ENCODE measurements at places on chromosomes 2 and 18.

DNA sequence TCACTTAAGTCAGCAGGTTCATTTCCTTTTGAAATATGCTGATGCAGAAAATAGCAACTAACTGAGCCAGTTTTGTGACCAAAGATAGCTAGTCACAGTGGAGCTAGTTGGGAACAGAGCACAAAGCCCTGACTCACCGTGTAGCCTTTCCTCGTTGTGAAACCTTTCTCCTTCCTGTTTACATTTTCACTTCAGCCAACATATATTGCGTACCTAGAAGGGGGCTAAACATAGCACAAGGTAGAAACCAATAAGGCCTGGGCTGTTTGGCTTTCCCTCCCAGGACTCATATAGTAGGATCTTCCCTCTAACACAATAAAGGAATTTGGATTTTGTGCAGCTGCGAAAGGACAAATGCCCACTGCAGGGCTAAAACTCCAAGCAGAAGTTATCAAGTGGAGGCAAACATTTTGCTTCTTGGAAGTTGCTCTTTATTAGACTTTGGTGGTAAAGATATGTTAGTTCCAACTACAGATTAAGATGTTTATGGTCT lies 24.5 kb upstream of the LPIN2 start:
- DNase-seq: no peak

GRCh38 chr2:194424683-194425209 lies 1232.3 kb upstream of the SLC39A10 start:
- no peak for DNase-seq

DNA sequence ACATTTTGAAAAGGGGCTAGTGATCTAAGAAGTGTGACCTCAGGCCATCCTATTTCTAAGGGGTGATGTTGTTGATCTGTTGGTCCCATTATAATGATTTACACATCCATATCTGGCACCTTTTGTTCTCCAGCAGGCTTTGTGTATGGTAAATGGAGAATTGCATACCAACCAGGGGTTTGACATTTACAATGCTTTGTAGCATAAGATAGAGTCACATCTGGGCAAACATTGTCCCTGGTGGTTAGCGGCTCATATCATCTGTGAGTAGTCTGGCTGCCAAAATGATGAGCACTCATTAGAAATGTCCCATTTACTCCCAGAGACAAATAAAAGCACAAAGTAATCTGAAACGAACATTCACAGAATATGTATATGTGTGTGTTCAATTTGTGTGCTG lies 1775.5 kb upstream of the CELF4 start:
- no peak for DNase-seq

- no peak for DNase-seq
These were observed 96.3 kb downstream of the ARMC9 start for GRCh38 chr2:231294571-231295362.

GRCh38 chr2:182404092-182404491 lies 22.7 kb downstream of the PDE1A start:
- DNase-seq: no peak

DNA sequence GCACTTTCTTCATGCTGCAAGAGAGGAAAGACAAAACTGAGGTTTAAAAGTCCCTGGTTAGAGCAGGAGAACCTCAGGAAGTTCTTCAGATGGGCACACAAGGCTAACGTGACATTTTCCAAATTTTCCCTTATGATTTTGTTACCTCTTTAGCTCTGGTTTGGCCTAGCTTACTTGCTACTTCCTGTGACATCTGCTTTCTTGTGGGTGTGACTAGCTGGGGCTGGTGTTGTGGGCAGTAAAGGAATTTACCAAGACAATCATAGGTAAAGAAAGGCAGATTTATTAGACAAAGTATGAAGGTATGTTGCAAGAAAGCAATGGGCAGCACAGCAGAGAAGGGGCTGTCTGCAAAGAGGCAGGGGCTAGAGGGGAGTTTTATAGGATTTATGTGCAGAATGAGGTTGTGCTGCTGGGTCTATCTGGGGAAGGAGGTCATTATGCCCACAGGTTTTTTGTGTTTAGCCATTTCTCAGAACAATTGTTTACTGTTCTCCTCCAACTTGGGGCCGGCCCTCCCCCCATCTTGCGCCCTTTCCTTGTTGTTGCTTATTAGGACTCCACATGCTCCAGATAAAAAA lies 6.7 kb upstream of the TNP1 start:
- no peak for DNase-seq

- no peak for DNase-seq
These were observed 19.3 kb downstream of the GPD2 start for GRCh38 chr2:156455361-156455975.
